ENCODE measurements at places on chromosomes 4 and X. TPM values are rescaled to one million over a fixed set of nuclear protein-coding genes. Genes with fewer than 3 reads are reported as not detected.

The FAAH2 gene
- total RNA-seq: 0.83 TPM

The JCHAIN gene
- 0.33 TPM for total RNA-seq

DNA sequence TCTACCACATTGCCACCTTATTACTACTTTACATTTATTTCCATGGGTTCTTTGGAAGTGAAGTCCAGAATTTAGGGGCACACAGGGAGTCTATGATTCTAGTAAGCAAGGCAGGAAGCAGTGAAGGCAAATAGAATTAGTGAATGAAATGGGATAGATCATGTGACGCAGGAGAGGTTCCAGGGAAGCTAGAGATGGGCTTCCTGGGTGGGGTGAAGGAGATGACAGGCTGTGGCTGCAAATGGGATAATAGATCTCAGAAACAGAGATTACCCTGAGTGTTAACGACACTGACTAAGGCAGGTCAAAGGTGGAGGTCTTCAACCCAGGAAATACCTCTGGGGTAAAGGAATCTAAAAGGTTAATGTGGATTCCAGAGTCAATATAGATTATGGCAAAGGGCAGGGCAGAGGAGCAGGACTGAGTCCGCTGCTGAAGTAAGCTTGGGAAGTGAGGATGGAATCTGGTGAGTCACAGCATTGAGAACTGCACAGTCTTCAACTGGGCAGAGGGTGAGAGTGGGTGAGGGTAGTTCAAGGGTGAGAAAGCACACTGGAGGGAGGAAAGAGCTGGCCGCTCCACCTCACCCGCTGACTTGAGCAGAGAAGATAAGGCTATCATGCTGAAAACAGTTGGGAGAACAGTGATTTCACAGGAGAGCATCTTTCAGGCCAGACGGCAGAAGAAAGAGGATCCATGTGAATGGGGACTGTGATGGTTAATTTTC is 70.8 kb downstream of the ANXA3 start:
- no peak for DNase-seq

- no peak for DNase-seq
Measured at GRCh38 chr4:148173397-148174017, 268.7 kb downstream of the NR3C2 start.

- no peak for DNase-seq
Measured at GRCh38 chr4:15986907-15987306, 23.9 kb upstream of the FGFBP2 start.

GRCh38 chr4:168883513-168883912 is 126.5 kb downstream of the CBR4 start:
- DNase-seq: no peak
